Thyroid gland (tissue), 4 donors: ENCODE measurements at places on chromosomes 1 and 21. TPM values are rescaled to one million over a fixed set of nuclear protein-coding genes. Genes with fewer than 3 reads are reported as not detected.

DNA sequence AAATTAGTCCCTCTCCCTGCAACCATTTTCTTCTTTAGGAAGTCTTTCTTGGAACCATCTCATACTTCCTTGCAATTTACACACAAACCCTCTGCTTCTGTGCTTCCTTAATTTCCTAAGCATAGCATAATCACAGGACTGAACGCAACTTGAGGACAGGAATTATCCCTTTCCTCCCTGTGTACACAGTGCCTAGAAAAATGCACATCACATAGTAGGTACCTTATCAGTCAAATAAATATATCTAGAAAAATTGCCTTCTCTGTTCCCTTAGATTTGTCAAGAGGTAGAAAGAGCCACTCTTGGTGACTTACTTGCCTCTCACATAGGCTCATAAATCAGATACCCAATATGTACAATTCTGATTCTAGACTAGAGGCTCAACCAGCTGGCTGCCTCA is 4.9 kb downstream of the ASPM start:
- no peak overlapping the region for H3K4me3 ChIP-seq
- no peak for DNase-seq
- H3K27me3 ChIP-seq, result no peaks in the 10 kb centered on the region
- H3K27ac ChIP-seq, result no peak overlapping the region
- peaks cover 5% of the 10 kb centered on the region for H3K4me1 ChIP-seq

DNA sequence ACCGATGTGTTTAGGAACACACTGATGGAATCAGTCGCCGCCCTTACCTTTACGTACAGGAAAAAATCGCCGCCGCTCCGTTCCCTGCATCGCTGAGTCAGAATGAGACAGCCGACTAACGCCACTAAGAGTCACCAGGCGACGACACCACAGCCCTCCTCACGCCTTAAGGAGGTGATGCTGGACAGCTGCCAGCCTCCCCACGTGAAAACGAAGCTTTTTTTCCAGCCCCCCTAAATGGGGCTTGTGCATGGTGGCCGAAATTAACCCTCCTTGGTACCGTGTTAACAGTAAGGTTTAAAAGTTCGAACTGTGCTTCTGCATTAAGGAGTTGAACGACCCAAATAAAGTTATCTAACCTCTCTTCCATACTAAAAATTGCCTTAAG is 511 bp downstream of the DNTTIP2 start:
- peak overlapping the region; percentile 72 for H3K4me3 ChIP-seq
- no peaks in the 10 kb centered on the region for H3K27me3 ChIP-seq
- H3K36me3 ChIP-seq, result peaks cover 28% of the 10 kb centered on the region

DNA sequence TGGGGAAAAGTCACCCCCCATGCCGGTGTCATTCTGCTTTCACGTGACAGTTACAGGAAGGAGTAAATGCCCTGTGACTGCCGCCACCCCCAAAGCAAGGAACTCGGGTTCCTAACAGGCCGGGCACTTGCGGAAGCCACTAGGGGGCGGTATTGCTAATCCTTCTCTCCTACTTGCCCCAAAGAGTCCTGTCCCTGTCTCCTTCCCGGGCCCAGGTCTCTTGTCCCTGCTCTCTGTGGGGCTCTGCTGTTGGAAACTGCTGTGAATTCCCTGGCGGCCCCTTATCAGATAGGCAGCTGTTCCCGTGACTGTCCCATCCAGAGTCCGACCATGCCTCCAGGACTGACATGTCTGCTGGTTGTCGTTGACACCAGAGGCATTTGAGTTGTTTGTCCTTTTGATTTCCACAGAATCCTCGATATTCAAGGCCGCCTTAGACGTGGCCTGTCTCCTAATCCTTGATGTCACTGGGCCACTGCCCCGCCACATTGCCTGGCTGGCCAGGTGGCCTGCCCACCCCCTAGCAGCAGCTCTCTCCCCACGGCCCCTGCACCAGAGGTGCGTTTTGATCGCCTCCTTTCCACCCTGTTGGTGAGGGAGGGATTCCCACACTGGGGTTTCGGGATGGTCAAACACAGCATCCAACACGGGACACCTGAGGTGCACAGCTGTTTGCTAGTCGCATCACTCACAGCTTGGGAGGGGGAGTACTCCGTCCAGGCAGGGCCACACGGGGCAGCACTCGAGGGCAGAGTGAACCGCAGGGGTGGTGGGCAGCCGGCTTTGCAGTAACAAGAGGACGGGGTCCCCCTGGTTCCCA is 37.3 kb downstream of the CHAF1B start:
- no peaks in the 10 kb centered on the region for H3K27me3 ChIP-seq
- no peaks in the 10 kb centered on the region for H3K36me3 ChIP-seq
- DNase-seq, result peak; percentile 19
- H3K4me3 ChIP-seq, result no peak overlapping the region

- no peaks in the 10 kb centered on the region for H3K36me3 ChIP-seq
- no peaks in the 10 kb centered on the region for H3K27me3 ChIP-seq
- H3K27ac ChIP-seq, result no peak overlapping the region
- H3K4me1 ChIP-seq, result no peaks in the 10 kb centered on the region
Observed at GRCh38 chr1:192005976-192006375, 152.3 kb upstream of the RGS18 start.

GRCh38 chr1:3352952-3353331 is 101.5 kb upstream of the ARHGEF16 start:
- H3K4me3 ChIP-seq, result no peak overlapping the region
- H3K27me3 ChIP-seq, result no peaks in the 10 kb centered on the region
- H3K27ac ChIP-seq, result peak overlapping the region; percentile 88
- H3K4me1 ChIP-seq, result peaks cover 69% of the 10 kb centered on the region
- H3K36me3 ChIP-seq, result no peaks in the 10 kb centered on the region

DNA sequence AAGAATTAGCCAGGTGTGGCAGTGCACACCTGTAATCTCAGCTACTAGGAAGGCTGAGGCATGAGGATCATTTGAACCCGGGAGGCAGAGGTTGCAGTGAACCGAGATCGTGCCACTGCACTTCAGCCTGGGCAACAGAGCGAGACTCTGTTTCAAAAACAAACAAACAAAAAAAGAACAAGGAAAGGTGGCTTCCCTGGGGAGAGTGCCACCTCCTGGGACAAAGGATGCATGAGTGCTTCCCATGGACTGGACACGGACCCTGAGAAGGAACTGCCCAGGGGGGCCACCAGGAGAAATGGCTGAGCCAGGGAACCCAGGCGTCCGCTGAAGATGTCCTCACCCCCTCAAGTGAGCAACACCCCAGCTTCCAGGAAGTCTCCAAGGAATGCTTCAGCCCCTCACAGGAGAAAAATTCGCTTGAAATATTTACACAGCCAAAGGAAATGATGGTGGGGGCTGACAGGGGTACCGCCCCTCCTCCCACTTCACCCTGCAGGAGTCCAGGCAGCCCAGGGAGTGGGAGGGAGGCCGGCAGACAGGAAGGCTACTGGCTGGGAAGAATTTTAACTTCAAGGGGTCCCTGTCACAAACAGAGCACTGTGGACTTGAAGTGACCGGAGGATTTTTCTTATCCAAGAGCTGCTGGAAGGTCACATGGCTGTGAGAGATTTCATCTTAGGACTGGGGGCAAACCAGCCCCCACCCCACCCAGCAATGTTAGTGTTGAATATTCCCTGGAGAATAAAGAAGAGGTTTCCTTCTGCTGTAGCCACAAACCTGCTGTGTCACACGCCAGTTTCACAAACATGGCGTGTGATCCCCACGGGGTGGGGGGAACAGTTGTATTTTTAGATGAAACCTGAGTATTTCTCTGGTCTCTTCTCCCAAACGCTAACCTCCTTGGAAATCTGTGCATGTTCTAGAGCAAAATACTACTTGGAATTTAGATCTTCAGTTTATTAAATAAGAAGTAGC is 90.8 kb upstream of the SLC25A33 start:
- H3K4me3 ChIP-seq, result no peak overlapping the region
- no peaks in the 10 kb centered on the region for H3K27me3 ChIP-seq
- DNase-seq, result peak; percentile 41

DNA sequence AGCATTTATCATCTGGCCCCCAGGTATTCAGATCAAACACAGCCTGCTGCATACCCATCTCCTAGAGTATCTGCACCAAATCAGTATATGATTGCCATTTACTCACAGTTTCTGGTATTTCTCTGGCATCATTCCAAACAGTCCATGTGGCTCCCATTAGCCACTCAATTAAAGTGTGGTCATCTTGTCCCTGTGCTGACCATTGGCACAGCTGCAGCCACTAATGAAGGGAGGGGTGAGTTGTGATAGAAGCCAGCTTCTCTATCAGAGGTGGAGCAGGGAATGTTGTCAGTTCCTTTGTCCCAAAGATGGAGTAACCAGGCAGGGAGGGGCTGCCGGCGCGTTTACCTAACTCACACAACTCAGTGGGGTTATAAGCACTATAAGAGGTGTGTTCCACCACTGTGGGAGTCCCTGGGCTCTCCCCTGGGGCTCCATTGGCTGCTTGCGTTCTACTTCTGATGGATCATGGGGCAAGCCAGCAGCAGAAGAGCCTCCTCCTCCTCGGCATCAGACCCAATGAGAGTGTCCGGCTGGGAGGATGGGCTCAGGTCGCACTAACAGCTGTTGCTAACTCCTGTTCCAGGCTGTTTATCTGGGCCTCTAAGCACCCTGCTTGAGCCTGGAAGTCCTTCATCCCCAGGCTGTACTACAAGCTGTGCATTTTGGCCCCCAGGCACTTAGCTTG is 108.6 kb downstream of the GDAP2 start:
- DNase-seq, result no peak
- H3K4me1 ChIP-seq, result no peaks in the 10 kb centered on the region
- no peak overlapping the region for H3K27ac ChIP-seq
- H3K36me3 ChIP-seq, result no peaks in the 10 kb centered on the region

DNA sequence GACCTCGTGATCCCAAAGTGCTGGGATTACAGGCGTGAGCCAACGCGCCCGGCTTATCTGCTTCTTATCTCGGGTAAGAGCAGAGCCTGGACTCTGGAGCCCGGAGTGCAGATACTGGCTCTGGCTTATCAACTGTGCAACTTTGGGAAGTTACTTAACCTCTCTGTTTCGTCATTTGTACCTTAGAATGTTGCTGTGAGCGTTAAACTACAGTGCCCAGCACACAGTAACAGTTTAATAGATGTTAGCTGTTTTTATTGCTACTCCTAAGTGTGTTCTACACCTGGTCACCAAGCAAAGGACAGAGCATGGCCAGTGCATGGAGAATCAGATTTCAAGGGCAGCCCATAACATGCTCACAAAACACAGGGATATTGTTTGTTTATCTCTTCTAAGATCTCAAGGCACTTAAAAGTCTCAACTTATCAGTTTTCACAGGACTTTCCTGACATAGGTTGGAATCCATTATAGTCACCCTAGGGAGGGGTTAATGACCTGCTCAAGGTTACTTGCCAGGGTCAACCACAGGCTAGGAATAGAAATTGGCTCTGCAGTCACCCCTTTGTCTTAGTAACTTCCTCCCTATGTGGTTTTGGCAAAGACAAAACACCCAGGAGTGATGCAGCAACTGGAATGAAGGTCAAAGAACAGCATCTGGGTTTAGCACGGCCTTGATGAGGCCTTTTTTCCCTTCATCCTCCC is 22.5 kb upstream of the SRP9 start:
- no peaks in the 10 kb centered on the region for H3K27me3 ChIP-seq
- DNase-seq, result no peak
- no peak overlapping the region for H3K4me3 ChIP-seq
- H3K36me3 ChIP-seq, result no peaks in the 10 kb centered on the region

- H3K27ac ChIP-seq, result no peak overlapping the region
- H3K27me3 ChIP-seq, result no peaks in the 10 kb centered on the region
Observed at GRCh38 chr1:113534130-113534817, 144.0 kb downstream of the MAGI3 start.

DNA sequence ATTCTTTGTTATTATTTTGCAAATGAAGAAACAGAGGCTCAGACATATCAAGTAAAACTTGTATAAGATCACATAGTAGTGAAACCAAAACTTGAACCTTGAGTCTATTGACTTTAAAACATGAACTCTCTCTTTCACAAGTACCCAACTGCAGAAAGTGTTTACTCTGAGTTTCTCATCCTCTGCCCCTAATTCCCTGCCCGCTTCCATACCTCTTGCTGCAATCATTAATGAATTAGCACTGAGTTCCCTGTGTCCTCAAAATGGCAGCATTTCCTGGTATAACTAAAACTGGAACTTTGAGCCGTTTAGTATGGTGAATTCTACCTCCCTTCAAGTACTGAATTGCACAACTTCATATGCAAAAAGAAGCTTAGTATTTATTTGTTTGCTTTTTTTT is 147.7 kb upstream of the DNAH14 start:
- H3K4me3 ChIP-seq, result no peak overlapping the region
- H3K4me1 ChIP-seq, result no peaks in the 10 kb centered on the region

The KIRREL1 gene
- total RNA-seq, result 22.7 TPM
